T-helper 2 cell (primary cell): ENCODE measurements at places on chromosomes 11 and 22.

- no peak for DNase-seq
These were observed 927 bp downstream of the PRCP start for GRCh38 chr11:82899186-82899820.

DNA sequence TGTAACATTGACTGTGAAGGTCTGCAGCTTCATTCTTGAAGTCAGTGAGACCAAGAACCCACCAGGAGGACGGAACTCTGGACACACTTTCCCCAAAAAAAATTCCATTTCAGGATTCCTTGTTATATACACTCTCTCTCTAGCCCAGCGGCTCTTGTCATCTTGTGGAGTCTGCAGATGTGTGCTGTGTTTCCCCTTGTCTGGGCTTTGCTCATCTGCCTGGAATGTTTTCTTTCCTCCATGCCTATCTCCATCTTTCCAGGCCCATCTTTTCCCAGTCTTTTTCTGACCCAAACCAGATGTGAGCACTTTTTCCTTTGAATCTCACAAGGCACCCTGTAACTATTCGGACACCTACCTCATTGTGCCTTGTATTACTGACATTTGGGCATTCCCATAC, 5.1 kb upstream of the DRG1 start:
- DNase-seq = no peak

- no peak for DNase-seq
These were observed 12.6 kb upstream of the TFIP11 start for GRCh38 chr22:26524870-26525269.

- no peak for DNase-seq
These were observed 12.5 kb downstream of the SELENOO start for GRCh38 chr22:50213263-50213662.

- DNase-seq = no peak
These were observed 18.6 kb upstream of the TMA7B start for GRCh38 chr22:39941601-39942000.

GRCh38 chr11:4134806-4135205, 40.2 kb downstream of the RRM1 start:
- no peak for DNase-seq
